H9 (cell line): ENCODE measurements at places on chromosomes 2 and 18. TPM values are rescaled to one million over a fixed set of nuclear protein-coding genes. Genes with fewer than 3 reads are reported as not detected.

The WDCP gene
- 36.9 and 40.0 TPM in 2 replicates for total RNA-seq

DNA sequence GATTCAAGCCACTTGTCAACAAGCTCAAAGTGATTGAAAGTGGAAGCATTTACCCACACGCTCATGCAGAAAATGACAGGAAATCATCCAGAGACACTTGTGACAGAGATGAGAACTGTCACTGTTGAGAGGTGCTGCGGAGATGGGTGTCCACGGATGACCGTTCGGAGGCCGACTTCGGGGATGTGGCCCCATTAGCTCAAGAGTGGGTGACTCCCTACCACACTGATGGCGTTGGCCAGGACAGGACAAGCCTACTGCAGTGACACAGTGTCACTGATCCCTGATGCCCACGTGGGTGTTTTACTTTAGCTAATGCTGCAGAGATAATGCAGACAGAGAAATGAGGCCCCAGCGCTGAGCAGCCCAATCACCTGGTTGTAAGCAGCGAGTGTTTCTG is 81.5 kb upstream of the YWHAQ start:
- no peaks in the 10 kb centered on the region for H3K27me3 ChIP-seq
- DNase-seq, result no peak
- no peak overlapping the region for H3K4me3 ChIP-seq

DNA sequence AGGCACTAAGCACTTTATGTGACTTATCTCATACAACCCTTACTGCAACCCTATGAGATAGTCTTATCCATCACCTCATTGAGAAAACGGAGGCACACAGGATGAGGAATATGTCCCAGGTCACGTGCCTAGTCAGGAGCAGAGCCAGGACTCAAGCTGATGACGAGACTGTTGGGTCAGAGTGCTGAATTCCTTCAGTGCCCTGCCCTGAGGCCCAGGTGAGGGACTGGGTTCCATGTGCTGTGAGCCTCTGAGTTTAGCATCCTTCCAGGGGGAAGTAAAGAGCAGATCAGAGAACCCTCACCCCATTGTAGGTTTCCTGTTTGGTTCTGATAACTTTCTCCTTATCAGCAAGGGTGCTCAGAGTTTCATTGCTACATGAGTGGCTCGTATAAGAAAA is 11.7 kb upstream of the EDAR start:
- DNase-seq, result no peak
- no peak overlapping the region for H3K27ac ChIP-seq
- no peak overlapping the region for H3K4me3 ChIP-seq
- H3K36me3 ChIP-seq, result no peaks in the 10 kb centered on the region

GRCh38 chr2:201966691-201967438 is 66.8 kb upstream of the FZD7 start:
- no peak overlapping the region for H3K4me3 ChIP-seq
- no peak for DNase-seq
- no peaks in the 10 kb centered on the region; the same call in 1 of the 2 replicates for H3K27me3 ChIP-seq
- peaks cover 11% of the 10 kb centered on the region for H3K4me1 ChIP-seq
- no peak overlapping the region for H3K27ac ChIP-seq

DNA sequence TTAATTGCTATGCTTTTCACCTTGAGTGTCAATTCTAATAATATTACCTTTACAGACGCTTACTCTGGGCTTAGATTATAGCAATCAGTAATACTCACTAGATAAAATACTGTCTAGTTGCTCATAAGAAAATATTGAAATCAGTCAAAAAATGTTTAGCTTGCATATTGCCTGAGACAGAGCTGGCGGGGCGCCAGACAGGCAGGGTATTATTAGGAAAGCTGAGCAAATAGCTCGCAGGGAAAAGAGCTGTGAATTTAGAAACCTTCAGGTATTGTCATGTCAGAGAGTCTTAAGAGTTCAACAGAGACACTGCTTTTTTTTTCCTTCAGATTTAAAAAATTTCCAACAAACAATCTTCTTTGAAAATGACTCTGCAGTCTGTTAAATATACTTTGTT is 118.4 kb downstream of the MEIS1 start:
- H3K4me1 ChIP-seq, result no peaks in the 10 kb centered on the region
- H3K4me3 ChIP-seq, result no peak overlapping the region
- H3K27ac ChIP-seq, result no peak overlapping the region
- no peaks in the 10 kb centered on the region for H3K36me3 ChIP-seq
- H3K27me3 ChIP-seq, result no peaks in the 10 kb centered on the region

- no peaks in the 10 kb centered on the region for H3K27me3 ChIP-seq
- no peak for DNase-seq
- no peak overlapping the region for H3K4me3 ChIP-seq
- H3K4me1 ChIP-seq, result no peaks in the 10 kb centered on the region
Observed at GRCh38 chr2:217247476-217247875, 387.6 kb upstream of the TNP1 start.

- DNase-seq, result no peak
- no peak overlapping the region for H3K27ac ChIP-seq
- peaks cover 16% of the 10 kb centered on the region for H3K36me3 ChIP-seq
- H3K27me3 ChIP-seq, result no peaks in the 10 kb centered on the region
Observed at GRCh38 chr2:240593026-240593702, 6.6 kb downstream of the CAPN10 start.

- H3K27ac ChIP-seq, result no peak overlapping the region
- peaks cover 47% of the 10 kb centered on the region for H3K36me3 ChIP-seq
- H3K4me3 ChIP-seq, result no peak overlapping the region
- no peaks in the 10 kb centered on the region for H3K4me1 ChIP-seq
Observed at GRCh38 chr2:135063210-135063609, 11.1 kb downstream of the RAB3GAP1 start.

DNA sequence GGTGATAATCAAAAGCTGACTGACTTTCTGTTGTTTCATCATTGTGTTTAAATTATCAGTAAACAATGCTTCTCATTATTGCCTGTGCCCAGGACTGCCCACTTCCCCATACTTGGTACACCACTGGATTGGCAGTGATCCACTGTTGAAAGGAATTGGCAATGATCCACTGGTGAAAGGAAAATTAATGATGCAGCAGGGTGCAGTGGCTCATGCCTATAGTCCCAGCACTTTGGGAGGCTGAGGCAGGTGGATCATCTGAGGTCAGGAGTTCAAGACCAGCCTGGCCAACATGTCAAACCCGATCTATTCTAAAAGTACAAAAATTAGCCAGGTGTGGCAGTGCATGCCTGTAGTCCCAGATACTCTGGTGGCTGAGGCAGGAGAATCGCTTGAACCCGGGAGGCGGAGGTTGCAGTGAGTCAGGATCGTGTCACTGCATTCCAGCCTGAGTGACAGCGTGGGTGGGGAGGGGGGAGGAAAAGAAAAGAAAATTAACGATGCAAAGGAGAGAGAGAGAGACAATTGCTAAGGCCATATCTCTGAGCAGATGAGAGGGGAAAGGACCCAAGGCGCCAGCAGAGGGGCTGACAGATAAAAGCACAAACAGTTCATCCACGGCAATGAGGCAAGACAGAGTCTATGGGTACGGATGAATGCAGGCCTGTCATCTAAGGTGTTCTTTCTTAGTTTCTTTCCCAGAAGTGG is 10.2 kb upstream of the GTF2A1L start:
- no peaks in the 10 kb centered on the region for H3K36me3 ChIP-seq
- H3K4me1 ChIP-seq, result no peaks in the 10 kb centered on the region
- no peak for DNase-seq
- H3K4me3 ChIP-seq, result no peak overlapping the region

GRCh38 chr18:457140-457519 is 43.4 kb downstream of the COLEC12 start:
- DNase-seq, result no peak
- no peak overlapping the region for H3K27ac ChIP-seq
- no peaks in the 10 kb centered on the region; the same call in 1 of the 2 replicates for H3K36me3 ChIP-seq

GRCh38 chr2:168514692-168515091 is 58.6 kb downstream of the CERS6 start:
- DNase-seq, result no peak
- H3K4me1 ChIP-seq, result peaks cover 3% of the 10 kb centered on the region; the same call in 1 of the 2 replicates
- H3K4me3 ChIP-seq, result no peak overlapping the region

DNA sequence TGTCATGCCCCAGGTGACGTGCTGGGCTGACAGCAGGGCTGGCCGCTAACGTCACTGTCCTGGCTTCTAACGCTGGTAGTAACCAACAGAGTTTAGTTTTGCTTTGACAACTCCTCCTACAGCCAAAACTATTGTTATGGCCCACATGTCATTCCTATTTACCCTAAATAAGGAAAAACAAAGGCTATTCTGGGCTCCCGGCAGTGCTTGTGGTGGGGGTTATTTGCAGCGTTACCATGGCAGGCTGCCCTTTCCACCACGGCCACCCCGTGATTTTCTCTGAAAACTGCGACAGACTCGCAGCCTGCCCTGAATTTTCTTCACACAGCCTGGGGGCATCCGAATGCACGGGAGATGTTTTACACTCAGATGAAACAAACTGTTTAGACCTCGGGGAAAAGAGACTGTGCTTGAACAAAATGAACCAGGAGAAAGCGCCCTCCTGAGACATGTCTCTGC is 115.2 kb downstream of the FAM210A start:
- no peaks in the 10 kb centered on the region; the same call in 1 of the 2 replicates for H3K27me3 ChIP-seq
- DNase-seq, result peak; percentile 27
- H3K4me3 ChIP-seq, result peak overlapping the region; percentile 24; the same call in 1 of the 2 replicates

GRCh38 chr2:126704434-126705160 is 48.6 kb downstream of the GYPC start:
- H3K36me3 ChIP-seq, result peaks cover 4% of the 10 kb centered on the region; the same call in 2 of the 3 replicates
- no peak overlapping the region for H3K27ac ChIP-seq
- H3K4me3 ChIP-seq, result no peak overlapping the region
- H3K27me3 ChIP-seq, result no peaks in the 10 kb centered on the region

- H3K27ac ChIP-seq, result no peak overlapping the region
- H3K4me3 ChIP-seq, result peak overlapping the region; percentile 65; the same call in 2 of the 3 replicates
- peak; percentile 67 for DNase-seq
- H3K4me1 ChIP-seq, result peaks cover 3% of the 10 kb centered on the region; the same call in 1 of the 2 replicates
- no peaks in the 10 kb centered on the region for H3K36me3 ChIP-seq
- H3K27me3 ChIP-seq, result no peaks in the 10 kb centered on the region
Observed at GRCh38 chr18:46343931-46344372, 239.8 kb downstream of the HAUS1 start.
